Substantia nigra (tissue), 51 donors: ENCODE measurements at places on chromosomes 12 and 14.

DNA sequence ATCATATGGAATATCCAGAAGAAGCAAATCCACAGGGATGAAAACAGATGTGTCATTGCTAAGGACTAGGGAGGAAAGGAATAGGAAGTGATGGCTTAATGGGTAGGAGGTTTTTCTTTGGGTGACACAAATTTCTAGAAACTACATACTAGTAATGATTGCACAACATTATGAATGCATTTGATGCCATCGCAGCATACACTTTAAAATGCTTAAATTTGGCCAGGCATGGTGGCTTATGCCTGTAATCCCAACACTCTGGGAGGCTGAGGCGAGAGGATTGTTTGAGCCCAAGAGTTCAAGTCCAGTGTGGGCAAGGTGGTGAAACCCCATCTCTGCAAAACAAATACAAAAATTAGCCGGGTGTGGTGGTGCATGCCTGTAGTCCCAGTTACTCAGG is 1370.8 kb downstream of the AACS start:
- no peak for DNase-seq

DNA sequence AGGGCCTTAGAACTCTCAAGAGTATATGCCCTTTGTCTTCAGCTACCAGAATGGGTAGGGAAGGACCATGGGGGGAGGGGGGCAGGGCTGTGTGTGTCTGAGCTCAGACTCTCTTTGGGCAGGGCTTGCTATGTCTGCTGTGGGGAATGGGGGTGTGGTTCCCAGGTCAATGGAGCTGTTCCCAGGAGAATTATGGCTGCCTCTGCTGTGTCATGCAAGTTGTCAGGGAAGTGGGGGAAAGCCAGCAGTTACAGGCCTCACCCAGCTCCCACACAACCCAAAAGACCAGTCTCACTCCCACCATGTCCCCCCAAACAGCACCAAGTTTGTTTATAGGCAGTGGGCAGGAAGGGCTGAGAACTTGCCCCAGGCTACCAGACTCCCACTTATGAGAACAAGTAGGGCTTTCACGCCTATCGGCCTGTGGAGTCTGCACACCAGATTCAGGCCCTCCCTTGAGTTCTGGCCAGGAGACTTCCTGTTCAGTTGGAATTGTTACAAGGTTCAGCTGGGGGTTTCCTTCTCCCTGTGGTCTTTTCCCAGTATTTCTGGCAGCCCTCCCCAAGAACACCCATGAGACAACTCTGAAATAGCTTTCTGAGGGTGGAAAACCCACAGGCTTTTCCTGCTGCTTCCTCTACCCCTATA is 6.1 kb upstream of the SERPINA11 start:
- no peak for DNase-seq

- DNase-seq = no peak
Measured at GRCh38 chr12:1630133-1630826, 1.2 kb downstream of the WNT5B start.

GRCh38 chr12:126747530-126748149 is 1519.3 kb upstream of the TMEM132C start:
- DNase-seq = peak; percentile 5

DNA sequence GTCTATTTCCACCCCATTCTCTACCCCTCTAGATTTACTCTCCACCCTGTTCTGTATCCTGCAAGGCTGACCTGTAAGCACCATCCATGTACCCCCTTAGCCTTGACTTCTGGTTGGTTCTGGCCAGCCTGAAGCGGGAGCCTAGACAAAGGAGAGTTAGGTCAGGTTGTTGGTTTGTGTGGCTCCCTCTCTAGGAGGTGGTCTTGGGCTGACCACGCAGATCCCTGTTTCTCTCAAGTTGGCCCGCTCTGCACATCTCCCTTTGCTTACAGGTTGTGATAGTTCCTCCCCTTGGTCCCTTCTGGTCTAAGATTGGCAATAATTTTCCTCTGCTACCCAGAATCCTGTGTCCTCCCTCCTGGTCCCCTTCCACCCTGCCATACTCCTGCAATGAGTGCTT is 38.3 kb upstream of the RBM19 start:
- no peak for DNase-seq

- DNase-seq = no peak
Measured at GRCh38 chr12:79558924-79559469, 131.8 kb downstream of the PAWR start.

- no peak for DNase-seq
Measured at GRCh38 chr12:99027461-99027860, 382.4 kb downstream of the APAF1 start.

DNA sequence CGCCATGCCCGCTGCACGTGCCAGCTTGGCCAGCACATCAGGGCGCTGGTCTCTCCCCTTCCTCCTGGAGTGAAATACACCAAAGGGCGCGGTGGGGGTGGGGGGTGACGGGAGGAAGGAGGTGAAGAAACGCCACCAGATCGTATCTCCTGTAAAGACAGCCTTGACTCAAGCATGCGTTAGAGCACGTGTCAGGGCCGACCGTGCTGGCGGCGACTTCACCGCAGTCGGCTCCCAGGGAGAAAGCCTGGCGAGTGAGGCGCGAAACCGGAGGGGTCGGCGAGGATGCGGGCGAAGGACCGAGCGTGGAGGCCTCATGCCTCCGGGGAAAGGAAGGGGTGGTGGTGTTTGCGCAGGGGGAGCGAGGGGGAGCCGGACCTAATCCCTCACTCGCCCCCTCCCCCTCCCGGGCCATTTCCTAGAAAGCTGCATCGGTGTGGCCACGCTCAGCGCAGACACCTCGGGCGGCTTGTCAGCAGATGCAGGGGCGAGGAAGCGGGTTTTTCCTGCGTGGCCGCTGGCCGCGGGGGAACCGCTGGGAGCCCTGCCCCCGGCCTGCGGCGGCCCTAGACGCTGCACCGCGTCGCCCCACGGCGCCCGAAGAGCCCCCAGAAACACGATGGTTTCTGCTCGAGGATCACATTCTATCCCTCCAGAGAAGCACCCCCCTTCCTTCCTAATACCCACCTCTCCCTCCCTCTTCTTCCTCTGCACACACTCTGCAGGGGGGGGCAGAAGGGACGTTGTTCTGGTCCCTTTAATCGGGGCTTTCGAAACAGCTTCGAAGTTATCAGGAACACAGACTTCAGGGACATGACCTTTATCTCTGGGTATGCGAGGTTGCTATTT is 914 bp upstream of the CCND2 start:
- DNase-seq = no peak

GRCh38 chr12:69519871-69520270 is 49.7 kb downstream of the FRS2 start:
- no peak for DNase-seq

DNA sequence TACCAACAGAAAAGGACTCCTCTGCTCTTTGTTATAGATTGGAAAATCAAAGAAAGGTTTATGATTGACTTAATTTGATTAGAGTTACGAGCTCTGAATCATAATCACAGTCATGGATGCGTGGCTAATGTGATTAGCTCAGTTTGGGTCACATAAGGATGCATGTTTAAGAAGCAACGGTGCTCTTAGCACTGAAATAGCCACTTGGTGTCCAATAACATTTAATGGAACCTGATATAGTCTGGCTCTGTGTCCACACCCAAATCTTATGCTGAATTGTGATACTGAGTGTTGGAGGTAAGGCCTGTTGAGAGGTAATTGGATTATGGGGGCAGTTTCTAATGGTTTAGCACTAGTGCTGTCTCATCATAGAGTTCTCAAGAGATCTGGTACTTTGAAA is 501.6 kb downstream of the SLC6A15 start:
- DNase-seq = no peak

DNA sequence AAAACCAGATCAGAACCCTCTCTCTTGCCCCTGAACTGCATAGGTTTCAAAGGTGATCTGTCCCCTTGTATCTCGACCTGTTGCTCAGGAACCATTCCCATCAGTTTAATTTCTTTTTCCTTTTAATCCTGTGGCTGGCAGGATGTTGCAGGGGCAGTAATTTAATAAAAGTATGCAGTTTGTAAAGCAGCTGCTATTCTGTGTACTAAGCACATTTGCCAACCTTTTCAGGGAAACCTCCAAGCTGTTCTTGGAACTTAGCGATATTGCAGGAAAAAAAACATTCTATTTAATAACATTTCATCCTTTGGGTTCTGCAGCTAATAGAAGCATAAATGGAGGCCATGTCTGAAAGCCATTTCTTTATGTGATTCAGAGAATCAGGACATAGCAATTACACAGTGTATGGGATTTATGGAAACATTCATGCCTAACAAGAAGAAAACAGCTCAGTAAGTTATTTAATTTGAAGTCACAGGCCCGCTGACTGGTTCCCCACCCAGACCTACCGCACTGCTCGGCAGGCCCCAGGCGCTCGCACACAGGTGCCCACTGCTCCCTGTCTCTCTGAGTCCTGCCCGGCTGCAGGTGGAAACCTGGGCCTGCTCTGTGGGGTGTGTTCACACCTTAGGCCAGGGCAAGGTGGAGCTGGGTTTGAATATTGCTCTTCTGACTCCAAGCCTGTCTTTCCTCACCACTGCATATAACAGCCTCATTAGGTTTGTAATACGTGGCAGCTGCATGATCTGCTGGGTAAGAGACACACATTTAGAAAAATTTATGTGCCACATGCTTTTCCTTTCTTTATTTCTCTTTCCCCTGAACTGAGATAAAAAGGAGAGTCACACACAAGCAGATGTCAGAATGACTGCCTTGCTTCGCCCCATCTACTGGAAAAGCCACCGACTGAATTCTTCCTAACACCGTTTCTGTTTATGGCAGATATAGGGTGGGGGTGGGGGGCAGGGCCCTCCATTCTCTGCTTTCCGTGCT is 119.7 kb downstream of the SLC25A47 start:
- no peak for DNase-seq

- no peak for DNase-seq
Measured at GRCh38 chr12:122226366-122227125, 694 bp upstream of the DIABLO start.

DNA sequence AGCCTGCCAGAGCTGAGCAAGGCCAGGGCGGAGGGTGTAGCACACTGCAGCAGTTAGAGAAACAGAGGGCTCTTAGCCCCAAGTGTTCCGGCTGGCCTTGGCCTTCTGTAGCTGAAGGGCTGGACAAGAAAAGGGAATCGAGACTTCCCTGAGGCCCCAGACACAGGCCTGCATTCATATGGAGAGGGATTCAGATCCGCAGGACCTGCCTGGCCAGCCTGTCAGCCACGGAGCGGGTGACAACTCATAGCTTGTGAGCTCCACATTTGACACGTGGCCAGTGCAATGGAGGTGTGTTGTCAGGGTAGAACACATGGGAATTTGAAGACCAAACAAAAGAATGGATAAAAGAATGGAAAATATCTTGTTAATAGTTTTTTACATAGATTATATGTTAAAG is 182.2 kb upstream of the GSC start:
- no peak for DNase-seq

- DNase-seq = no peak
Measured at GRCh38 chr12:127942981-127943380, 324.0 kb upstream of the TMEM132C start.

GRCh38 chr14:49745191-49745590 is 22.8 kb upstream of the KLHDC2 start:
- no peak for DNase-seq

DNA sequence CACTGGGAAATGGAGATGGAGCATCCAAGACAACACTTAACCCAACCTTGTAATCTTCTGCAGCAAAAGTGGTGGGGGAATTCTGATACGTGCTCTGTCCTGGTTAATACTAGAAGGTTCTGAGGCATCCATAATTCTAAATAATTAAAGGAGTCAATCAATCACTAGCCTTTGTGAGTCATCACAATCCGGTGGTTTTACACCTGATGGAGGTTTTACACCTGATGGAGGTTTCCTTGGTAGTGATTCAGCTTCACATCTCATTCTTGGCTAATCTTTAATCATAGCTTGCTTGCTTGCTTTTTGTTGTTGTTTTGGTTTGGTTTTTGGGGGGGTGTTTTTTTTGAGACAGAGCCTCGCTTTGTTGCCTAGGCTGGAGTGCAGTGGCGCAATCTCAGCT is 343.4 kb downstream of the DPF3 start:
- no peak for DNase-seq

- DNase-seq = no peak
Measured at GRCh38 chr12:113119980-113120669, 15.4 kb downstream of the RASAL1 start.

DNA sequence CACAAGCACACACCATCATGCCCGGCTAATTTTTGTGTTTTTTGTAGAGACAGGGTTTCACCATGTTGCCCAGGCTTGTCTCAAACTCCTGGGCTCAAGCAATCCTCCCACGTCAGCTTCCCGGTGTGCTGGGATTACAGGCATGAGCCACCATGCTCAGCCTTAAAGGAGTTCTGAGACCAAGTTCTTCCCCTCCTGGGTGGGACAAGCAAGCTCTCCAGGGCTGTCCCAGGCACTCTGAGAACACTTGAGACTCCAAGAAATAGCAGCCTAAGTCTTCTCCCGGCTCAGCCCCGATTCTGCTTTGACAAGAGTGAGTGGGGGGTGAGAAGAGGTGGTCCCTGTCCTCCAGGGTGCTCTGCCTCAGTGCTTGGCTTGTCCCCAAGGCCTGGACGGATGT is 86.4 kb downstream of the STAB2 start:
- DNase-seq = no peak

DNA sequence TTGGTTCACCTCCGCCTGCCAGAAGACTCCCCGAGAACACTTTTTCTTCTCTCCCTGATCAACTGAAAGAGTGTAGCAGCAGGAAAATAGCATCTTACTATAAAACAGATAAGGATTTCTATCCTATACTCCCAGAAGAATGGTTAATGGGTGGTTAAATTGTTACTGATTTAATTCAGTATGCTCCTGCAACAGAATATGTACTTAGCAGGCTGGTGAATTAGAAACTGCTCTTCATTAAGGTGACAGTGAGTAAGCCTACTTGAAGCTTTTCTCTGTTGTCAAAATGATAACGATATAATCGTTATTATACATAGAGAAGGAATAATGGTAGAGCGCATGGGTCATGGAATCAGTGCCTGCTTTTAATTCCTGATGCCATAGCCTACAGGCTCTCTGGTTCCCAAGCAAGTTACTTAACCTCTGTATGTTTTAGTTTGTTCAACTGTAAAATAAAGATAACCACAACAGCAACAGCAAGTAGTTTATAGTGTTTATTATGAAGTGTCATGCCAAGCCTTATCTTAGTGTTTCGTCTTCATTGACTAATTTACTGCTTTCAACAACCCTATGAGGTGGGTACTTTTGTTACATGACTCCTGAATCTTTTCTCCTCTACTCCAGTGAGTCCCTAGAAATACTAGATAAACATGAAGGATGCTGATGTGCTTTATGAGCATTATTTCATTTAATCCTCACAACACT is 392.6 kb downstream of the CCDC91 start:
- DNase-seq = no peak

DNA sequence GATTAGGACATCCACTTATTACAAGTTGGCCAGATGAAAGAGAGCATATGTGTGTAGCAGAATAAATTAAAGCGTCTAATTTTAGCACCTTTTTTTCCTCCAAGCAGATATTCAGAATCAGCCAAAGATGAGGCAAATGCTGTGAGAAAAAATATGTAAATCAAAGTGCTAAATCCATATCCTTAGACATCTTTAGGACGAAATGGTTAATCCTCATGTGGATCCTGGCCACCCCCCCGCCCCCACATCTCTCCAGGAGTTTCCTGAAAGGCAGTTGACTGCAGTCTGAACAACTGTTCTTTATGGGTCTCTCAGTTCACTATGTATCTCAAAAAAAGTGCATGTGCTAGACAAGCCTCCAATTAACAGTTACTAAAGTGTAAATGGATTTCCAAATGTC is 1768.1 kb upstream of the SEL1L start:
- no peak for DNase-seq
